ENCODE measurements at places on chromosomes 12 and 14.

GRCh38 chr12:53677800-53678148 is 1.9 kb upstream of the ATP5MC2 start:
- DNase-seq: no peak

DNA sequence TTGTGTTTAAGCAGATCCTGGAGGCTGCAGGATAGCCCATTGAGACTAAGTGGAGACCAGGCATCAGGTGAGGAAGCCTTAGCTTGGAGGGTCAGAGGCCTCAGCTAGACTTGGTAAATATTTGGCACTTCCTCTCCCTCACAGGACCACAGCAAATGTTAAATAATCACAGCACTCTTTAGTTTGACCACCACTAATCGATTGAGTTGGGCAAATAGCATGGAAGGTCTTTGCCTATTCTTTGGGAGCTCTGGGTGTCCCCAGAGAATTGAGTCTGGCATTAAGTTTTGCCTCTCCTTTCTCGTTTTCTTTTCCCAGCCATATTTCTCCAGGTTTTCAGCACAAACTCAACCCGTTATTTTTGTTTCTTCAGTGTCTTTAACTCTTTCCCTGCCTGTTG is 61.4 kb downstream of the ETV6 start:
- DNase-seq: no peak

- DNase-seq: no peak
Measured at GRCh38 chr12:32566663-32567295, 112.3 kb upstream of the DNM1L start.

- no peak for DNase-seq
Measured at GRCh38 chr12:53759261-53759660, 7.5 kb upstream of the CISTR start.

Data from AG09319 (cell line).